Hematopoietic multipotent progenitor cell treated with erythropoietin and hydrocortisone succinate and interleukin-3 and kit ligand, for 6 days (in vitro differentiated cells): ENCODE measurements at places on chromosomes 2 and 18.

DNA sequence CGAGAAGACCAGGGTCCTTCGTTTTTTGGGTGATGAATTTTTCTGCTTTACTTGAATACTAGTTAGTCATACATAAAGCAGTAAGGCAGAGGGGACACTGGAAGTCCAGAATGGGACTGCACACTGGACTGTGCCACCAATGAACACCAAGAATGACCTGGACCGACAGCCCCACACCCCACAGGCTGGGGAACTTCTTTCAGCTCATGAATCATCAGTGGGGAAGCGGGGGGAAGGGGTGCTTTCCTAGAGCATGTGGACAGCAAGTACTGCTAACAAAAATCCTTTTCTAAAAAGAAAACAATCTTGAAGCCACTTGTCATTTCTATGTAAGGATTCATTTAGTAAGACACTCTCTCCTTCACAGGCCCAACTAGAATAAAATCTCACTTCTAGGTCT, 86.0 kb downstream of the DTNB start:
- no peak for DNase-seq

DNA sequence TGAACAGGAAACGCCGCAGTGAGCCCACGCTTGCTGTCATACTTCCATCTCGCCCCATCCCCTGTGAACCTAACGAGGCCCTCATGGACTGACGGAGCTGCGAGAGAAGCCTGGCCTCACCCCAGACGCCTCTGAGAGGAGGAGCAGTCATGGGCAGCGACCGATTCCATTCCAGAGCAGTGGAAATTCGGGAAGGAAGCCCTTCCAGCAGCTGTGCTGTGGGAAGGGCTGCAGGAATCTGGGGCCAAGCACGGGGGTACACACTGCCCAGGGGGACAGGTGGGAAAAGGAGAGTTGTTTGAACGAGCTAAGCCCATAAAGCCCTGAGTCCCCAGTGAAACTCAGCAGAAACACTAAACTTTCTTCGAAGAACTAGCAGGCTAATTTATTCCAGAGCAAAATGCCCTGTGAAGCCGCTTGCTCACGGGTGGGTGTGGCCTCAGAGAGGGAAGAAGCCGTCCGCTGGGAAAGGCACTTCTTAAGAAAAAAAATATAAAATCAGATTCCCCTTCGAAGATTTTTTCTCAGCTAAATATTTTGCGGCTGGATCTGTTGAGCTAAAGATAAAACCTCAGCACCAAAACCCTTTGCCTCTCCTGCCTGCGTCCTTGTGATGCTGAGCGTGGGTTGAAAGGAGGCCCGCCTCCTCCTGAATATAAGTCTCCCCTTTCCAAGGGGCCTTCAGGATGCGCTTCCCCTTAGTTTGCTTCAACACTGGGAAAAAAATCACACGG, 38.2 kb downstream of the ANKMY1 start:
- DNase-seq: no peak

GRCh38 chr2:170742896-170743529, 27.2 kb upstream of the ERICH2 start:
- DNase-seq: no peak

DNA sequence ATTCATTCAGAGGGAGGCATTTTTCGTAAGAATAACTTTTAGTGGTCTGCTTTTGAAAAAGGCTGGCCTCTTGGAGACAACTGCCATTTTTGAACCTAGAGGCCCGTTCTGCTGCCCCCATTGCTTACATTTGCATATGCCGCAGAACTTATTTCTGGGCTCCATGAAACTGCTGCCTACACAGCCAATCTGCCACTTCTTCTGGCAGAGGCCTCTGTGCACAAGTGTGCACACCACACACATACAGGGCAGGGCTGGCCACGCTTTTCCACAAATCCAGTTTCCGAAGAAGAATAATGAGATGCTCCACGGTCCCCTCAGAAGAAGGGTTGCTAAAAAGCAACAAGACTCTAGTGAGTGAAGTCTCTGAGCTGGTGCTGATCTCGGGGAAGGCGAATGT, 56.2 kb downstream of the TMEM200C start:
- DNase-seq: no peak

DNA sequence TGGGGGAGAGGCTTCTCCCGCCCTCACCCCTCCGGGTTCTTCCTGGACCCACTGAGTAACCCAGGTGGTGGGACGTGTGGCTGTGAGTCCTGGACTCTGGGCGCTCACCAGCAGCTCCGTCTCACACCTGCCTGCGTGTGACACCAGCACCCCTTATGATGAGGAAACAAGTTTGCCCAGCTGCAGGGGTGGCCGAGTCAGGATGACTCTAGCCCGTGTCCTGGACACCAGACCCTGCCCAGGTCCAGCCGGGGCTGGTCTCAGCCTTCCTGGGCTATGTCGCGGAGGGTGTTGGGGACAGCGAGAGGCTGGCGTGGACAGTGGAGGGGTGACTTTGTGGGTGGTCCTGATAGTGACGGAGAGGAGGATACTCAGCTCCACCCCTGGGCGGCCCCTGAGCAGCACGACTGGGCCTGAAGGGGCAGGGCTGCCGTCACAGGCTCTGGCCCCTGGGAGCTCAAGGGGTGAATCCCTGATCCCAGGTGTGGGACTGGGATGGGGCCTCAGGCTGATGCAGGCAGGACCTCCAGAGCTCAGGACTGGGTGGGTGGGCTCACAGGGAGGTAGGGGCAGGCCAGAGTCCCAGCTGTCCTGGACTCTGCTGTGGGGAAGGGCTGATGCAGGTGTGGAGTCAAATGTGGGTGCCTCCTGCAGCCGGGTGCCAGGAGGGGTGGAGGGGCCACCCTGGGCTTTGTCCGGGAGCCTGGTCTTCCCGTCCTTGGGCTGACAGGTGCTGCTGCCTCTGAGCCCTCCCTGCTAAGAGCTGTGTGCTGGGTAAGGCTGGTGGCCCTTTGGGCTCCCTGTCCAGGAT, 3.7 kb downstream of the GPR35 start:
- DNase-seq: no peak

GRCh38 chr2:212227755-212228154, 310.8 kb downstream of the ERBB4 start:
- DNase-seq: peak; percentile 9

GRCh38 chr2:38850045-38850444, 25.7 kb downstream of the DHX57 start:
- no peak for DNase-seq

GRCh38 chr2:58876126-58876525, 635.0 kb upstream of the FANCL start:
- DNase-seq: no peak

DNA sequence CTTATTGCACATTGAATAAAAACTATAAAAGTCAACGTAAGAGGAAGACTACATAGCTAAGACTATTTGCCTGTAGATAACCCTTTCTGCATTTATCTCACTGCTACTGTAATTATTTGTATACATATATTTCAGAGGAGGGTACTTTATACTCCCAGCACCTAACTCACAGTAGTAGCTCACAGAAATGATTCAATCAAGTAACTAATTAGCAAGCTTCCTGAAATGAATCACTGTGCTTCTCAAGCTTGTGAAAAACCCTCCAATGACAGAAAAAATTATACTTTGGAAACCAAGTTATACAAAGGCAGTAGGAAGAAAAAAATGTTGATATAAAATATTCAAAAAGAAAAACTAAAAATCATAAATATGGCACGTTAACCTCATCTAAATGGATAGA, 124.9 kb downstream of the NBAS start:
- DNase-seq: no peak

GRCh38 chr2:99644419-99644787, 154.6 kb upstream of the REV1 start:
- DNase-seq: no peak

- no peak for DNase-seq
Observed at GRCh38 chr18:57150828-57151227, 3.9 kb downstream of the BOD1L2 start.

DNA sequence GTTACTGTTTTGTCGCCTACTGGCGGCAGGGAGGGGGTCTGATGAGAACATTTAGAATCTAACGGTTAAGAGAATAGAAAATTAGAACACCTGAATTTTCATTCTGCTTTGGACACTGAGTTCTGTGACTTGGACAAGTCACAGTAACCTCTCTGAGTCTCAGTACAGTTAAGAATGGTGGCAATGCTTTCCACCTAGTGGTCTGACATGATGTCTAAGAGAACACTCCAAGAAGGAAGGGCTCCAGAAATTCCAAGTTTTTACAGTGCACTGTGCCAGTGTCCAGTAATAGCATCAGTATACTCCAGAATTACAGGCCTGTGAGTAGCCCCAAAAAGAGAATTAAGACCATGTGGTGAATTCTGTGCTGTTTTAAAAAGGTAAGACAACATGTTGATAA, 174.1 kb upstream of the ZFP36L2 start:
- no peak for DNase-seq

DNA sequence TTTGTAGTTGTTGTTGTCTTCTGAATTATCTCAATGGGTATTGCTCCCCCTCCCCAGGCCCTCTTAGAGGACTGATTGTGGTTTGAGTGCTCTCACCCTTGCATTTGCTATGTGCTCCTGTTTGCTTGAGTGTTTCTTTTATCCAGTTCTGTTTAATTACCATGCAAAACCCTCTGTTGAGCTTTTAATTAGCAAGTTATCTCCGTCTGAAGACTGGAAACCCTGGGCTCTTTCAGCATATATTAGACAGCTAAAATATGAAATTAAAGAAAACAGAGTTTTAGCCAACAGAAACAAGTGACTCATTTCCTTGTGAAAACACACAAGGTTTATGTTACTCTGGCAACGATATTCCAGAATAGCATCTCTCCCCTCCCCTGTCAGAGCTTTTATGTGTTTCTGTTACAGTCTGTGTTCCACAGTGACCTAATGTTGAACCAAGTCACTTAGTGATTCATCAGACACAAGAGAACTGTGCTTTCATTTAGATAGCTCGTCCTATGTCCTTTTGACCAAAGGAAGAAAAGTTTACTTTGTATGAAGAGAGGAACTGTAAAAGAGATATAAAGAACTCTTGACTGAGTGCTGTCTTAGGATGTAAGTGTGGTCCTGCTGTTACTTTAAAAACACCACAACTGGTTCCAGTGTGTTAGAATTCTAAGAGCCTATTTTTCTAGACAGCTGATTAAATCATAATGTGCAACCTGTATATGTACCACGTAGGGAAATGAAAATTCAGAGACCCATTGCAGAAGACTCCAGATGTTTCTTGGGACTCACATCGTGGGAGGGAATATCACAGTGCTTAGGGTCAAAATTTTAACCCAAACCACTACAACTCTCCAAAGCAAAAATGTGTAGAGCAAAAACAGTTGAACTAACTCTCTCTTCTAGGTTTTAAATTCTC, 172.8 kb upstream of the RBMS1 start:
- no peak for DNase-seq

DNA sequence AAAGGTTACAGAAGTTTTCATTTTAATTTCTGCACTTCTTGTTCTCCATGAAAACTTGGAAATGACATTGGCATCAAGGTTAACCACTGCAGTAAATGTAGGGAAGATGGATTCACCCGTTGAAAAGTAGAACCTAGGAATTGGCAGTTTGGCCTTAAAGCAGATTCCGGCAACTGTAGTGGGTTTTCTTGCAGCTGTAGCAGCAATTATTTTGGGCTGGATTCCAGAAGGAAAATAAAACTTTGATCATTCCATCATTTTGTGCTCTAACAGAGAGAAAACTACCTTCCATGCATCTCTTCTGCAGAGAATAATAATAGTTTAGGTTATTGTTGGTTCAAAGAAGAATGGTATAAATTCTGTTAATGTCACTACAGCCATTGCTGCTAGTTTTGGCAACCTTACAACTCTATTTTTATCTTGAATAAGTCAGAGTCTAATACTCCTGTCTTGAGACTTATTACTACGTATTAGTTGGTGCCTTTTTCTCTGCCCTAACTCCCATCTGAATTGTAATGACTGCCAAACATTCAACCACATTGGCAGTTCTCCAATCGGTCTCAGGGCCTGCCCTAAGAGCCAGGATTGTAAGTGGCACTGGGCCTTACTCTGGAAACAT, 178.1 kb upstream of the PIEZO2 start:
- no peak for DNase-seq

DNA sequence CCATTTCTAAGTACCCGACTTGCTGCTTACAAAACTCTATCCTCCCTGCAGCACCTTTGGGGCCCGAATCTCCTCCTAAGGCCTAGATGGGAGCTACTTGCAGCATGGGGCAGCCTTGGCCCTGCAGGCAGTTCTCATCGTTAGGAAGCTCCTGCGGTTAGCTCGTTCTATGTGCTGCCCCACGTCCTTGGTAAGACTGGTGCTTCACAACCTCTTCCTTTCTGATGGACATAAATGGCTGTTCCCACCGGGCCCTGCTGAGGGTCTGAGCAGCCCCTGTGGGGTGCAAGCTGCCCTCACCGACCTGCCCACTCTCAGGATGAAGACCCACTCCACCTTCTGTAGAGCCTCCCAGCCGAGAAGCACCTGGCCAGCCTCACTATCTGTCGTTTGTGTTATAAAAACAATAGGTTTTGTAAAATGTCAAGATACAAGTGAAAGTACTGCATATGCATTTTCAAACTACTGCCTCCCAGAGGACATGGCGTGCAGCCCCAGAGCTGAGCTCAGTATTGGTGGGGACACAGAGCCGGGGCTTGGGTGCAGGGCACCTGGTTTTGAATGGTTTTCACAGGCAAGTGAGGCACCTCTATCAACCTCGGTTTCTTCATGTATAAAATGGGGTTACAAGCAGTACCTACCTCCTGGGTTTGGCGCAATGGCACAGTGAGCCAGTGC, 19.4 kb downstream of the OTOF start:
- DNase-seq: no peak

DNA sequence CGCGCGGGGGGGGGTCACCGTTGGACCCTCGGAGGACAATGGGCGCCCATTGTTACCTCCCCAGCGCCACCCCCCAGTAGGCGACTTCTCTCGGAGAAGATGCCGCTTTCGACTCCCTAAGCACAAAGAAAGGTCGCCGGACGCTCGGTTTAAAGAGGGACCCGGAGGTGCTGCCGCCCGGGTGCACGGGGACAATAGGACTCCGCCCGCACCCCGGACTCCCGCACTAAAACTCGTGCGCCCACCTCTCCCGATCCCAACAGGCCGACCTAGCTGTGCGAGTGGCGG, 318 bp upstream of the CDC42EP3 start:
- peak; percentile 43 for DNase-seq

GRCh38 chr2:234555616-234556249, 58.9 kb upstream of the ARL4C start:
- no peak for DNase-seq

- DNase-seq: peak; percentile 63
Observed at GRCh38 chr2:128623776-128624761, 305.4 kb upstream of the HS6ST1 start.
